ENCODE measurements at places on chromosomes 6 and 20.

DNA sequence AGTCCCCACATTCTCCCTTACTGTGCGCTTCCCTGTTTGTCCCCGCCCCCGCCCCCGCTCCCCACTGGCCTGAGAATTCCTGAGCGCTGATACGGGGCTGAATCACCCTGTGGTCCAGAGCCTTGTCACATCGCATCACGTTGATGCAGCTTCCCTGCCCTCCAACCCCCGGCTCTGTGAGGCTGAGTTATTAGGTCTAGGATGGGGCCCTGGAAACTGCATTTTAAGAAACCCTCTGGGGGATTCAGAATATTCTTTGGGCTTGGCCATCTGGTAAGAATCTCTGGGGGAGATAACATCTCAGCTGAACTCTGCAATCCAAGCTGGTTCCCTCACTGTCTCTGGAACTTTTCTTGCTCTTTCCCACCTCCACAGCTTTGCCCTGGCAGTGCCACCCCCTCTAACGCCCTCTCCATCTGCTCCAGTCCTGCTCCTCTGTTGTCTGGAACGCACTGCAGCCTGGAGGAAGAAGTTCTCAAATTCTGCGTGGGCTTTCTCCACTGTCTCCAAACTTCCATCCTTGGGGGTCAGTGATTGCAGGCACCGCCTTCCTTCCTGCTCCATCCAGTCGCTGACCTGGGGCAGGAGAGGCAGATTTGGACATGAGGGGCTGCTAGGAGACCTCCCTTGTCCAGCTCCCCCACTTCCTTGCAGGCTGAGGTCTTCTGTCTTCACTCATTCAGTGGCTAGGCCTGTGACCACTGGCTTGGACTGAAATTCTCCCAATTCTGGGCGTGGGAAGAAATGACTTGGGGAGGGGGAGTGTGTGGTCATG, 42.6 kb downstream of the KIAA1755 start:
- no peak for DNase-seq

DNA sequence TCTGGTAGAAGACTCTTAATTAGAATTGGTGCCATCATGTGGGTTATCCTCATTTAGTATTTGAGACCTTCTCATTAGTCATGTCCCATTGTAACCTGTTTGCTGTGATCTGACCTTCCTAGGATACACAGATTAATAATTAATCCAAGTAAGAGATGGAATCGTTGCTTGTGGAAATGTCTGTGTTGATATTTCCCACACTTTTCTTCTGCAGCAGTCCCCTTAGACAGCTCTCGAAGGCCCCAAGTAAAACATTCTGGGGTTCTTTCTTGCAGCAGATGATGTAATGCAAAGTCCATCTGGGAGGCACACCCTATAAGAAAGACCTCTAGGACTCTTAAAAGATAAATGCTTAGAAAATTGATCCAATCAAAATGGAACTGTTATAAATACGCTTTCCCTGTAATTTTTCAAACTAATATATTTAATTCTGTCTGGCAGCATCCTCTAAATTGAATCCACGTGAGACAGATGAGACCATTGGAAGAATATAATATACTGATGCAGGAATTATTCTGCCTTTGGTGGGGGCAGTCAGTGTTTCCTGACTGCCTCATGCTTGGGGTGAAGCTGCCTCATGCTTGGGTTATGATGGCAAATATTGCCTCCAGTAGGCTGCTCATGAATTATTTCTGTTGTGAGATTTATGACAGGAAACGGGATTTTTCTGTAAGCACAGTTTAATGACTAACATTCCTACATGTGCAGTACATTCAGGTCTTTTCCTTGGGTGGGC, 54.5 kb upstream of the ARMC2 start:
- DNase-seq, result no peak

DNA sequence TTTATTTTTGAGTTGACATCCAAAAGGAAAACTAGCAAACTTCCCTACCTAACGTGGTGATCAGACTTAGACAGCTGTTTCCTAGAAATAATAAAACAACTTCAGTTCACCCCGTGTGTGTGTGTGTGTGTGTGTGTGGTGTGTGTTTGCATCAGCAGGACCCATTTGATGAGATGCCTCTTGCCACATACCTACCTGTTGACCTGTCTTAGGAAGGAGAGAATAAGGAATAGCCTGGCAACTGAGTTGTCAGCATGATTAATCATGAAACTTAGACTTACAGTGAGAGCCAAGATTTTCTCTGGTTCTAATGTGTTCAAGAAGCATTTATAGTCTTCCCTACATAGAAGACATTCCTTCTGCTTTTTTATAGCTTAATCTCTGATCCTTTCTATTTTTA, 16.1 kb upstream of the PBOV1 start:
- no peak for DNase-seq

GRCh38 chr6:158367816-158368215, 55.6 kb downstream of the TULP4 start:
- DNase-seq, result no peak

- no peak for DNase-seq
Observed at GRCh38 chr6:44073612-44074438, 53.4 kb downstream of the MRPL14 start.

DNA sequence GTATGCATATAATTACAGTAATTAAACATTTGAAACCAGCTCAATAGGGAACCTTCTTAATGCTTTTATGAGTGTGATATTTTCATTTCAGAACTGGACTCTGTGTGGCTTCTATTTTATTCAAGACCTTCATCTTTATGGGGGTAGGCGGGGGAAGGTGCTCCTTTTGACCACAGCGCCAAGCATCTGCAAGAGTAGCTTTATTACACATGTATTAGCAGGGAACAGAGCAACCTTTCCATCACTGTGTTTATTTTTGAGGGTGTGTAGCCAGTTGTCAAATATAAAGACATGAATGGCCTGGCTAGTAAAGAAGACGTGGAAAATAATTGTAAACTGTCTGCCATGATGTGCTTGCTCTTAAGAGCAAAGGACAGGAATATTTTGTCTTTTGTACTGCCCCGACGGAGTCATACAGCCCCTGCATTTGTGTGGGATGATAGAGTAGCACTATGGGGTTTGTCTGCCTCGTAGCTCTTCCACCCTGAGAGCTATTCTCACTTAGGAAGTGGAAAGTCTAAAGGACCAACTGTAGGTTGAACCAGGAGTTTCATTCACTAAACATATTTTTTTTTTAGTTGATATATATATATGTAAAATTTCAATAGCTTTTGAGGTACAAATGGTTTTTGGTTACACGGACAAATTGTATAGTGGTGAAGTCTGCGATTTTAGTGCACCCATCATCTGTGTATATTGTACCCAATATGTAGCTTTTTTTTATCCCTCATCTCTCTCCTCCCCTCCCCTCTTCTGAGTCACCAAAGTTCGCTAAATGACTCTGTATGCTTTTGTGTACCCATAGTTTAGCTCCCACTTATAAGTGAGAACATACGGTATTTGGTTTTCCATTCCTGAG, 91.2 kb downstream of the CARMIL1 start:
- peak; percentile 12 for DNase-seq

DNA sequence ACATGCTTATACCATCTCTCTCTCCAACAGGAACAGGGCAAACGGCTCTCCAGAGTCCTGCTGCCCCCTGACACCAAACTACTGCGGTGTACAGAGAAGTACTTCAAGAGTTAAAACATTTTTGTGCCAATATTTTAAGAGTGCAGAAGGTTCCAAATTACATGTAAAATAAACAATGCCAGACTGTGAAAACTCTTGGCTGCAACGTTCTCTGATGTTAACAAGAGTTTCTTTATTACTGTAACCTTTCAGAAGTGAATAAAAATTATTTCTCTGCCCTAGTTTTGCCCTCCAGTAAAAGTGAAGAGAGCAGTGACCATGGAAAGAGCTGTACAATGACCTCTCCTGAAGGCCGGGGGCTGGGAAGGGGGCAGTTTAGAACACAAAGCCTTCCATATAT, 41.4 kb upstream of the FAM83C start:
- DNase-seq, result no peak

GRCh38 chr6:22071270-22072041, 225.4 kb downstream of the PRL start:
- DNase-seq, result no peak

GRCh38 chr20:15814911-15815310, 758.3 kb downstream of the KIF16B start:
- no peak for DNase-seq

GRCh38 chr6:40227735-40228134, 293.5 kb upstream of the MOCS1 start:
- DNase-seq, result no peak

DNA sequence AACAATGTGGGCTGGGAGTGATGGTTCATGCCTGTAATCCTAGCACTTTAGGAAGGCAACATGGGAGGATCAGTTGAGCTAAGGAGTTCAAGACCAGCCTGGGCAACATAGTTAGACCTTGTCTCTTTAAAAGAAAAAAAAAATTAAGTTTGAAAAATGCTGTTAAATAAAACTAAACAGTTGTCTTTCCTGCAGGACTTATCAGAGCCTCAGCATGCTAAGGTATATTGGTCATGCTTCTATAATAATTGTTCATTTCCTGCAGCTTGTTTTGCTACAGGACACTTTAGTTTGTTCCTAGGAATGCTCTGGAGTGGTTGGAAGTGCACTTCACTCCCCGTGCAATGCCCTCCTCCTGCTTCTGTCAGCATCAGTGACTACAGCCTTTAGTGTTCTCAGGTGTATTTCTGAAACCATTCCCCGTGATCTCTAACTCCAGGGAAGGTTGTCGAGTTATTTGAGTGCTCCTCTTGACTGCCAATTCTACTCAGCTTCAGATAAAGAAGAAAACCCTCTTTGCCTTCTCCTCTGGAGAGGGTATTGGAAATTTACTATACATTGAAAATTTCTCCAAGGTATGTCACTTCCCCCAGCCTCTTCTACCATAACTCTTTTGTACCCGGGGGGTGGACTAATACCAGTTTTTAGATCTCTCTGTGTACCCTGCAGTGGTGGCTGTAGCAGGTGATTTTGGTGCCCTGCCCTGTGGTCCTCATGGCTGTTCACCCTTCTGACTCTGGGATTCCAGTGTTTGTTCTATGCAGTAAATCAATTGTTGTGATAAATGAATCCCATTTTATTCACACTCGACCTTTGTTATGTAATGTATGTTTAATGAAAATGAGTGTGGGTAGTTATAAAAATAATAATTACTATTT, 33.8 kb downstream of the NHLRC1 start:
- no peak for DNase-seq

DNA sequence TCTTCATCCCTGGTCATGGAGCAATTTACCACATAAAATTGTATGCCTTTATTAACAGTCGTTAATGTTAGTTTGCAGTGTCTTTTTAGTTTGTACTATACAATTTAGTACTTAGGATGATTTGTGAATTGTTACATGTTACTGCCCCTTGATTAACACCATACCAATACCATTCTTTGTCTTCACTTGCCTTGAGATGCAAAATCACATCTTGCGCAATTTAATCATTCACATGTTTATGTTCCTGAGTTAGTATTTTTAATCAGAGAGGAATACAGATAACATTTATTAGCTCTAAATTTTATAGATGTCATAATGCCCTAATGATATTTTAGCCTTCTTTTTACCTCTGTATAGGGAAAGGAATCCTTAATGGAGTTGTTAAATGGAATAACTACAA, 114.1 kb downstream of the SCAF8 start:
- no peak for DNase-seq

DNA sequence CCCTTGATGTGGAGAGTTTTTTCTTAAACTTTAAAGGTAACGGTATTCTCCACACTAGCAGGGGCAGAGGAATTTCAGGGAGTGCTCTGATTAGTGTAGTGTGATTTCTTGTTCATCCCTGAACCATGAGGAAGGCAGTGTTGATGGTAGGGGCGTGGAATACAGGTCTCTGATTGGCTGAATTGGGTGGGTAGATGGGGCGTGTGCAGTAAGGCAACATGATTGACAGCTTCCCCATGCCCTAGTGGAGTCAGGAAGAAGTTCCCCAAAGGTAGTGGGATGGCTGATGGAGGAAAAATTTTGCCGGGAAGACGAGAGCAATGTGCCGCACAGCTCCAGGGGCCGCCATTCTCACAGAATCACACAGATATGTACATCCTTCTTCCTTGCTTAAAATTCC, 97.4 kb upstream of the SALL4 start:
- no peak for DNase-seq

DNA sequence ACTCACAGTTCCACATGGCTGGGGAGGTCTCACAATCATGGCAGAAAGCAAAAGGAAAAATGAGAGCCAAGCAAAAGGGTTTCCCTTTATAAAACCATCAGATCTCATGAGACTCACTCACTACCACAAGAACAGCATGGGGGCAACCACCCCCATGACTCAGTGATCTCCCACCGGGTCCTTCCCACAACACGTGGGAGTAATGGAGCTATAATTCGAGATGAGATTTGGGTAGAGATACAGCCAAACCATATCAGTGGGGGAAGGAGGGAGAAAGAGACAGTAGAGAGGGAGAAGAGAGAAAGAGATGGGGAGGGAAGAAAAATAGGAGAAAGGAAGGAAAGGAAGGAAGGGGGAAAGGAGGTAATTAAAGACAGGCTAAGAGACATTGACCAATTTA, 30.1 kb downstream of the GMDS start:
- DNase-seq, result no peak

DNA sequence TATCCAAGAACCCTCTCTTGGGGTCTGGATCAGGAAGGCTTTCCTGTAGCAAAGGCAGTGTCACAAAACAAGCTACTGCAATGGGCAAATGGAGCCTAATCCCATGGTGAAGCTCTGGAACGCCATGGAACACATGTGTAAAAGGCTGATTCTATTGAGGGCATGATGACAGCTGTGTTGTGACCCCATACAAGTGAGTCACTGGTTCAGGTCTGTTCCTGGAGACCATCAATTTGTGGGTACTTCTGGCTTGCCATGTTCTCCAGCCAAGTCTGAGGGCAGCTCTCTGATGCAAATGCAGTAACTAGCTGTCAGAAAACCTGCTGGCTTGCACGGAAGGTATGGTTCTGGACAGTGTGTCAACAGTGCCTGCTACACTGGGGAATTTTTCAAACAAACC, 33.3 kb upstream of the ECHDC1 start:
- DNase-seq, result no peak
